ENCODE measurements at places on chromosomes 5 and 9.

- DNase-seq = no peak
These were observed 347.7 kb downstream of the CHSY3 start for GRCh38 chr5:130251931-130252330.

DNA sequence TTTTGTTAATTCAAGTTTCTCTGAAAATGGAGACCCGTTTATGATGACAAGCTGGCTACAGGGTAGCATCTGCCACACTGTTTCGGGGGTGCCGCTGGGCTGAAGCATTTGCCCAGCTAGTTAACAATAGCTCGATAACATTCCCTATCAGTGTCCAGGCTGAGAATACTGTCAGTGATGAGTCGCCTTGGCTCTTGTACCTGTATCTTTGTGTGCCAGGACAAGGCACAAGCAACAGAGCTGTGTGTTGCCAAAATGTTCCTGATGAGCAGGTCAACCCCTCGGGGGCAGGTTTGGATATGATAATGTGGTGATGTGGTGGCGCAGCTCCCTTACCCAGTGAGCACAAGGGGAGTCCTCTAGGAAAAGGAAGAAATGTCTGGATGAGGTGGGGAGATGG lies 7.0 kb downstream of the TGFBI start:
- no peak for DNase-seq

DNA sequence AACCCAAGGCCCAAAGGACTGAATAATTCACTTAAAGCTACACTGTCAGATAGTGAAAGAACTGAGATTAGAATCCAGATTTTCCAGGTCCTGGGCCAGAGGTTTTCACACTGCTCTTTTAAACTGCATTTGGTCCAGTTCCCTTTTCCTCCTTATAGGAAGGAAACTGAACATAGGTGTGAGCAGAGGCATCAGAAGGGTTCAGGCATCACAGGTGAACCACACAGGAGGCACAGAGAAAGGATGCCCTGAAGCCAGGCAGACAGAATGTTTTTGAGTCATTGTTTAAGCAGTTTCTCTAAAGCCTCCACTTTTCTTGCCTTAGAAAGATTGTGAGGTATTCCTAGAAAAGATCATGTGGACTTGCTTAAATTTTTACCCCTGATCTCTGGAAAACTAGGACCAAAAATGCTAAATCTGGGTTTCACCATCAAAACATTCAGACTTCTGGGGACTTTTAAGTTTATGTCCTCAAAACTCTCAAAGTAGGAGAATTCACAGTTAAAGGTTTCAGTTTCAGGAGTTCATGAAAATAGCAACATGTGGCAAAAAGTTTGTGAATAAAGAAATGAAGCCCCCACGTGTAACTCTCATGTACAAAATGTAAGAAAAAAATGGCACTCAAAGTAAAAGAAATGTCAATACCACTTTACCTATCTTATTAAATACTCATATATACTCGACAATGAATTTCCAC lies 386.1 kb downstream of the NTRK2 start:
- DNase-seq = no peak

DNA sequence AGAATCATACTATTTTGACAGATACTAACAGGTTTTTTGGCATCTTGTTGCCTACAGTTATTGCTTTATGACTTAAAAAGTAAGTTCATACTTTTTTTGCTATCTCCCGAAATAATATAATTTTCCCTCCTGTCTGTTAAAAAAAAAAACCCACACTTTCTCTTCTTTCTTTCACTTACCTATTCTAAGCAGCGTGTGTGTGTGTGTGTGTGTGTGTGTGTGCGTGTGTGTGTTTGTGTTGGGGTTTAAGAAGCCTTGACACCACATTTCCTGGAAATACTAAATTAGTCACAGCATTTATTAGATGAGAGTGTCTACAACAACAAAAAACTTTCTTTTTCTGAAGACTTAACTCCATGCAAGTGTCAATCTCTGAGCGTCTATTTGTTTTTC lies 12.4 kb downstream of the TNFAIP8 start:
- DNase-seq = no peak

DNA sequence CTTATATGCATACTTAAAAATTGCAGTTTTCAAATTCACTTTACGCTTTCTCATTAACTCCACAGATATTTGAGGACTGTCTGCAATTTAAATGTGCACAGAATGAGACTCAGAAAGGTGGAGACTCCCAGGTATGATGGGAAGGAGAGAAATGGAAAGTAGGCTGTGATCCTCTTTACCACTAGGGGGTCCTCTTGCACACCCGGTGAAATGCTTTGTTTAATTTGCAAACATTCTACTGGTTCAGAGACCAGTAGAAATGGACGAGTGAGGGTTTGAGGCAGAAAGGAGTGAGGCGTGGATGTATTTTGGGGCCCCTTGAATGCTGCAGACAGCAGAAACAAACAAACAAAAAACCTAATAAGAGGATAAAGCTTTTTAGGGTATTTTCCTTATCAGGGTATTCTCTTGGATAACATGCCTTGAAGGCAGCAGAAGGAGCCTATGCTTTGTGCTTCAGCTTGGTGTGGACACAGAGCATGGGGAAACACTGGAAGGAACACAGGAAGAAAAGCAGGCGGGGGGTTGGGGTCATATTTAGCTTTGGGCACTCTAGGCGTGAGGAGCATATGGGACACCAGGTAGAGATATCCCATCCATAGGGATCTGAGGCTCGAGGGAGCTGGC lies 410.1 kb downstream of the DMRT2 start:
- peak; percentile 29 for DNase-seq

DNA sequence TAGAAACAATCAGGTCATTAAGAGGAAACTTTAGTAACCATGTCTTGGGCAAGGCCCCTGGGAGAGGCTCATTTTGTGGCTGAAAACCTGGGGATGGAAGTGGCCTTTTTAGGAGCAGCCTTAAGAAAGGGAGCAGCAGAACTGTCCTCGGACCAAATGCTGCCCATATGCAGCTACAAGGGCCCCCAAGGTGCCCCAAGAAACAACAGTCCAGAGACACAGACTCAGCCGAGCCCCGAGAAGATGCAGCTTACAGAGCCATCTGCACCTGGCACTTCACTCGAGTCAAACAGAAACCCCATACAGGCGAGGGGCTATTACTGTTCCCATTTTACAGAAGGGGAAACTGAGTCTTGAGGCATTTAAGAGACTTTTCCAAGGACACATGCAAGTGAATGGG lies 58.0 kb downstream of the COL23A1 start:
- no peak for DNase-seq

DNA sequence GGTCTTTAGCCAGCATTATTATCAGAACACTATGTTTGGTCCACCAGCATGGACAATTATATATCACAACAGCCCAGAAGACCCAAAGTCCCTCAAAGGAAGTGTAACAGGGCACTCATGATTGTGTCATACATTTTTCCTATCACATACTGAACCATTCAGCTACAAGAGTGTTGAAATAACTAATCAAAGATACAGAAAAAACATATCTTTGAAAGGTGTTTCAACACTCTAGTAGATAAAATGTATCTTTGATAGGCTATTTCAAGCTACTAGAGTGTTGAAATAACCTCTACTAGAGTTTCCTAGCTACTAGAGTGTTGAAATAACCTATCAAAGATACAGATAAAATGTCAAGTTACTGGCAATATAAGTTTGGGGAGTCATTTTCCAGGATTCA lies 545.0 kb downstream of the PRR16 start:
- DNase-seq = no peak

DNA sequence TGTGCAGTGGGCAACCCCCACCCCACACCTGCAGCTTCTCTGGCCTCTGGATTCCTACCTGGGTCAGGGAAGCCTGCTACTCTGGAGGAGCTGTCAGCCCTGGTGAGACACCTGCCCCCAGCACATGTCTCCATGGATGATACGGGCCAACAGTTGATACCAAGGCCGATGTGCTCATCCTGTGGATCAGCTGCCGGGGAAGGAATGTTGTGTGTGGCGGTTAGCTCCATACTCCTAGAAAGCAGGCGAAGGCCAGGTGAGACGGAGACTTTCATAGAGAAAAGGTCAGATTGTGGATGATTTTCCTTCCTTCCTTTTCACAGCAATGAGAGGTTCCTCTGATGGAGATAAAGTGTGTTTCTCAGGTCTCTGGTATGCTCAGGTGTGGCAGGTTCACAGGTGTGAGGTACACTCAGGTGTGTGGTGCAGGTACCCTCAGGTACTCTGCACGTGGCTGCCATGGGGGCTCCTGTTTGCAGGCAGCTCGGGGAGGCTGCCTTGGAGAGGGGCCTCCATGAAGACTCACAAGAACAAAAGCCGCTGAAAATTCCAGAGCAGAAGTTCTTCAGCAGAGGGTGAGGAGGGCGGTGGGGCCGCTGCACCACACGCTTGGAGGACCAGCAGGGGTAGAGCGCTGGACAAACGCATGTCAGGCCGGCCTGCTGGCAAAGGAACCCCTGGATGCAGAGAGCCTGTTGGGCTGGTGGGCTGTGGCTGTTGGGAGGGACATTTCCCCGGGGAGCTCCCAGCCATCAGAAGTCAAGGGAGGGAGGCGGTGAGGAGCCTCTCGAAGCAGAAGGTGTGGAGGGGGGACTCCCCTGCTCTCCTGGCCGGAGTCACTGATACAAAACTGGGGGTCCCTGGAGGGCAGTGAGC lies 5.1 kb upstream of the AHRR start:
- DNase-seq = no peak

GRCh38 chr9:72257814-72258213 lies 107.2 kb downstream of the ZFAND5 start:
- DNase-seq = no peak

GRCh38 chr5:110463106-110463505 lies 263.4 kb downstream of the TMEM232 start:
- no peak for DNase-seq

DNA sequence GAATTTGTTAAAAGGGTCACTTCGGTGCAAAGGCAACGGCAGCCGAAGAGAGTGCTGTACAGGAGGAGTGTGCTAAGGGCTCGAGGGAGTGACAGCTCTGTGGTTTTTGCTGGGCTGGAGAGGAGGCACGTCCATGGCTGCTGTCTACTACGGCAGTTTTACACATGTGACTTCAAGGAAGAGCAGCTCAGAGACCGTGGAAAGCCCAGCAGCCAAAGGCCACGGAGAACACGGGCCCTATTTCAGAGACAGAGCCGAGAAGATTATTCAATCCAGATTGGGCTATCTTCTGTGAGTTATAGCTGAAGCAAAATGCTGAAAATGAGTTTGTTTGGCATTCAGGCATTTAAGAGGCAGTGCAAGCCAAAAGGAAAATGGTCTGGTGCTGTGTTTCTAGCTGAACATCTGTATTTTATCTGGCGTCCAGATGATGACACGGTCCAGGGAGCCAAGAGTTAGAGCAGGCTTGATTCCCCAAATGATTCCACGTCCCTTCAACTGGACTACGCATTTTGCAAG lies 96.4 kb downstream of the RFK start:
- DNase-seq = no peak

DNA sequence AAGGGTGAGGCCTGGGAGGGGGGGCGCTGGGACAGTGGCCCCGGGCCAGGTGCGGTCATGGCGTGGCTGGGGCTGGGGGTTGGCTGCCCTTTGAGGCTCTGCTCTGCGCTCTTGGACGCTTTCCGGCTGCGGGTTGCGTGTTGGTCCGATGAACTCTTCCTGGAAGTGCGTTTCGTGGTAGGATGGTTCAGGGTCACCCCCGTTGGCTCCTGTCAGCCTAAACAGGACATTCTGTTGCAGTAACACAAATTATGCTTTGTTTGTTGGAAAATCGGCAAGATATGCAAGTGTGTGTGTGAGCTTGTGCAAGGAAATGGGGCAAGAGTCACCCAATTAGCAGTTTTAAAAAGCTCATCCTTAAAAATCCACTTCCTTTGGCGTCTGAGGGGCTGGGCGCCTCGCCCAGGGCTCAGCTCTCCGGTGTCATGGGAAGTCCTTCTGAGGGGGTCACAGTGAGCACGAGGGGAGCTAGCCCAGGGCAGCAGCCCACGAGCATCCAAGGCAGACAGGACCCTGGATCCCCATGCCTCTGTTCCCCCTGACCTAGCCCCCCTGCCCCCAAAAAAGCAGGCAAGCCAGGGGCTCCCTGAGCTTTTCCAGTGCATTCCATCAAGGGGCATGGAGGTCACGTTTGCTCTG lies 22.2 kb upstream of the RNU6ATAC start:
- DNase-seq = no peak

GRCh38 chr5:135051872-135052271 lies 17.8 kb upstream of the PITX1 start:
- no peak for DNase-seq

GRCh38 chr9:135615666-135616618 lies 23.4 kb downstream of the GLT6D1 start:
- DNase-seq = no peak

GRCh38 chr9:27572918-27573633 lies at the start of gene C9orf72:
Gene C9orf72 (minus strand): TSS chr9:27573481. CDS start chr9:27567120, 6,361 bp downstream.
- no peak for DNase-seq

- DNase-seq = no peak
These were observed 3.8 kb downstream of the ANXA6 start for GRCh38 chr5:151153766-151154272.

DNA sequence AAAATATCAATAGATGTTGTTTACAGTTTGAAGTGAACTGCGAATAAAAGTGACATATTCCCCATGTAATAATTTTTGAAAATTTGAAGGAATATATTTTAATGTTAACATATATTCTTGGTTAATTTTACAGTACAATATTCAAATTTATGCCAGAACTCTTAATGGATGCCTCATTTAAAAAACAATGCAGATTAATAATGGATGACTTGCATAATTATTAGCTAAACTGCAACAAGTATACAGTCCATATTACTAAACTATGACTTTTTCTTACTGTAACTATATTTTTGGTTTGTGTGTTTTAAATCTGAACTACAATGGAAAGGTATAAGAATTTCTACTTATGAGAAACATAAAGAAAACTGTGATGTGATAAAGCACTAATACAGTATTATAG lies 1390.1 kb downstream of the PTPRD start:
- no peak for DNase-seq

- DNase-seq = no peak
These were observed 31.7 kb downstream of the UBE2QL1 start for GRCh38 chr5:6480133-6481051.

DNA sequence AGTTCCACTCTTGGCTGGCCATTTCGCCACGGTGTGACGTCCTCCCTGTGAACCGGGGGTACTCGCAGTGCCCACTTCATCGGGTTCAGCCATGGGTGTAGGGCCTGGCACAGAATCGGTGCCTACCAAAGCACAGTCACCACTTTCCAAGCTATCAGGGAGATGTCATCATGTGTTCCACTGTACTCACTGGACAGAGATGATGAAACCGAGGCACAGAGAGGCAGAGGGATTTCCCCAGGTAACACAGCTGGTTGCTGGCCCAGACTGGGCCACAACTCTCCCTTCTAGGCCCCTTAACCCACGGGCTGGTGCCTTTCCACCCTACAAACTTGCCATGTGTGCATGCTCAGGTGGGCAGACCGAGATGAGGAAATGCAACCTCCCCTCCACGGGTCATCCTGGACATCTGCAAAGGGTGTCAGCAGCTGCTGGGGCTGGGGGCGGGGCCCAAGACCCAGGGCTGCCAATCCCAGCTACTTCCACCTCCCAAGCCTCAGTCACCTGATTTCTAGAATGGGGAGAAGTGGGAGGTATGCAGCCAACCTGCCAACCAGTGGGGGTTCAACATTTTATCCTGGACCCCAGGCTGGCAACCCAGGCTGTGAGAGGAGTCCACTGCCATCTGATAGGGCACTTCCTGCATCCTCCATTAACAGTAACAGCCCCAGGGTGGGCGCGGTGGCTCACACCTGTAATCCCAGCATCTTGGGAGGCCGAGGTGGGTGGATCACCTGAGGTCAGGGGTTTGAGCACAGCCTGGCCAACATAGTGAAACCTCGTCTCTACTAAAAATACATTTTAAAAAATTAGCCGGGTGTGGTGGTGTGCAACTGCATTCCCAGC lies 893 bp upstream of the SH2D3C start:
- DNase-seq = no peak

Measured in ACHN (cell line).